Renal cortex interstitium (tissue), 15 donors: ENCODE measurements at places on chromosomes 3 and 15. TPM values are rescaled to one million over a fixed set of nuclear protein-coding genes. Genes with fewer than 3 reads are reported as not detected.

DNA sequence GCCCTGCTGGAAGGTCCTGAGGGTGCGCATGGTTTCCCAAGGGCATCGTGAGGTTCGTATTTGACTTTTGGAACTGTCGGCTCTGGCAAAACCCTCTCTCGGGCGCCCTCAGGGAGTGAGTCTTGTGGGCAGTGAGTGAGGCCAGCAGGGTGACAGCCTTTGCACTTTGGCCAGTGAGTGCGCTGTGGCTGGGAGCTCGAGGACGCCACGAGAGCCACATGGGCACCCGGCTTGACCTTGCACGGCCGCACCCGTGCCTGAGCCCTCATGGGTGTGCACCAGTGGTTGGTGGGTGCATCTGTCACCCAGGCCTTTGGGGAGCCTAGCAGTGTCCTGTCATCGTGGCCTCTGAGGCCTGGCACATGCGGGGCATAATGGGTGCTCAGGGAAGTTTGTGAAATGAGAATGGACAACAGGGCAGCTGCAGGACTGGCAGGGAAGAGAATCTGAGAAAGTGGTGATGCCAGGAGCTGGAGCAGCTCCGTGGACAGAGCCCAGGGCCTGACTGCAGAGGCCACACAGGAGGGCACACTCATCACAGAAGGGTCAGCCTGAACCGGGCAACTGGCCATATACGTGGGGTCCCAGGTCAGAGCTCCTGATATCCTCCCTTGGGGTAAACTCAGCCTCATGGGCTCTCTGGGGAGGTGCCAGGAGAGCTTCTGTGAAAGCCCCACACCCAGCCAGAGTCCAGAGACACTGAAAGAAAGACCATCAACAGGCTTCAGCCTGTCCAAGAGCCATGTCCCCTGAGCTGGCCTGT, 30.4 kb upstream of the SNRPA1 start:
- no peak for DNase-seq

DNA sequence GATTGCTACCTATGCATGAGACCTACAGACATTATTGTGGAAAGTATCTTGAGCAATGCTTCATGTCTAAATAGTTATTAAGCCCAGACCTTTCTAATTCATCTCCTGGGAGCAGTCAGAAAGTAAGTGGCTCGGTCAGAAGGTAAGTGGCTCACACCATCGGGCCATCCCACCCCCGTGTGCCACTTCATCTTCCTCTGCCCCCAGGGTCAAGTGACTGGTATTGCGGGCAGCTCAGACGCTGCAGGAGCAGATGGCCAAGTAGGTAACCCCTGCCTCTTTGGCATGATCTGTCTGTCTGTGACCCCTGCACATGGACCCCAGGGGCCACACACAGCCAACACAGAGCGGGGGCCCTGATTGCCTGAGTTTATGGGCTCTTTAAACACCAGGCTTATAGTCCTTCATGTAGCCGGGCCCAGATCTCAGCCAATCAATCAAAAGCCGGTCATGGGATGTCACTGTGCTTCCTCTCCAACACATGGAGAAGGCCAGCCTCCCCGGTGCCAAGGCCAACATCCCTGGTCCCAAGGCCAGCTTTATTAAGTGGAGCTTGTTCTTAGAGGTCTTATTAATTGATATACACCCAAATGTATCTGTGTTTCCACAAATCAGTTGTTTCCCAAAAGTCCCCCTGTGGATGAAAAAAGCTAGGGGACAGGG, 42.9 kb downstream of the LARP6 start:
- DNase-seq, result no peak

DNA sequence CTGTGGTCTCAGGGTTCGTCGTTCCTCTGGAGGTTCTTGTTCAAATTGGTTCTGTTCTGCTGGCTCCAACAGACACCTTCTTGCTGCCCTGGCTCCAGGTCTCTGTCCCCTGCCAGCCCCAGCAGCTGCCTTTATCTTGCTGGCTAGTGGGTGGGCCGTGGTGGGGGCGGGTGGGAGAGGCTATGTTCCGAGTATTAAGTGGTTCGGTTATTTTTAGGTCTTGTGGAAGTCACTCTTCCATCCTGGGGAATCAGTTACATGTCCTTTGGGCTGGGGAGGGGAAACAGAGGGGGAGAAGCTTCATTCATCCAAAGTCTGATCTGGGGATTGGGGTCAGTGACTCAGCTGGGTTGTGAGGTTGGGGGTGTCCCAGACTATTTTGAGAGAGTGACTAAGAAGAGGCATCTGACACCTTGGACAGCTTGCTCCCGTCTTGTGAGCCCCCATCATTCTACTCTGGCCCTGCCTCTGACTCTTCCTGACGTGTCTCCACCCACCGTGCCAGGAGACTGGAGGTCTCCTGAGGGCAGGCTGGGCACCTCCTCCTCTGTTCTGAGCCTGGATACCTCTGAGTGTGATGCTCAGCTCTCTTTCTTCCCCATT, at the start of gene XIRP1:
Gene XIRP1 (minus strand): TSS at position 106 of the 603 bp plus-strand sequence. CDS start 3,150 bp downstream, outside the sequence.
- DNase-seq, result no peak

DNA sequence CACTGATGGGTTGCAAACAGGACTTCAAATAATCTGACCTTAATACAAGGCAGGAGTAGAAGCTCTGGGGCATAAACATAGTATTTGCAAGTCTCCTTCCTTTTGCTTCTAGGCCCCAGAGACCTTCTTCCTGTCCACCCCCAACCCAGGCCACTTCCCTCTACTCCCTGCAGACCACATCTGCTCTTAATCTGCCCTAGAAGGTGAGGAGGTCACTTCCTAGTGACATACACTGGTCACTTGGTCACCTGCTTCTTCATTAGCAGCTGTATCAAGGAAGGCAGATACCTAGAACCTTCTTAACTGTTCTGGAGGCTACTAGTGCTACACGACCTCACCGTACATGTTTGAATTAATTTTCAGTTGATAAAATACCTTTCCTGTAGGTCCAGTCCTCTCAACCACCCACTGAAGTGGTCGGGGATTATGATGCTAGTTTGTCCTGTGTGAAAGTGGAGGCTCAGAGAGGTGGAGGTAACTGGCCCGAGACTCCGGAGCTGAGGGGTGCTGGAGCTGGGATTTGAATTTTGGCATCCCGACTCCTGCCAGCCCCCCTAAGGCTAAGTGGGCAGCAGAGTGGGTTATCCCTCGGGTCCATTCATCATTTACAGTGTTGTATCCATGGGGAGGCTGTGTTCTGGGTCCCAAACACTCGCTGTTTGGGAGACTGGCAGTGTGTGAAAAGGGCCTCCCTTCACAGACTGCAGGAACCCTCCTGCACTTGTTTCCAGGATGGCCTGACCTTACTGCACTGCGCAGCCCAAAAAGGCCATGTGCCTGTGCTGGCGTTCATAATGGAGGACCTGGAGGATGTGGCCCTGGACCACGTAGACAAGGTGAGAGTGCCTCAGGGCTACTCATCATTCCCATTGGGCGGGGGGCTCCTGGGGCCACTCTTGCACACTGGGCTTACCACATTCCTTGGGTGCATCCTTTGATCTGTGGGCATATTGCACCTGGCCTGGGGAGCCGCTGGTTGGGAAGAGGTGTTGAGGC, 13.9 kb downstream of the ANKDD1A start:
- no peak for DNase-seq

- no peak for DNase-seq
Measured at GRCh38 chr3:16114429-16114828, 60.1 kb upstream of the GALNT15 start.

GRCh38 chr15:31265871-31266711, 60.5 kb upstream of the KLF13 start:
- no peak for DNase-seq

- no peak for DNase-seq
Measured at GRCh38 chr3:13060341-13060910, 12.8 kb downstream of the IQSEC1 start.

- no peak for DNase-seq
Measured at GRCh38 chr15:67186688-67187087, 67.8 kb downstream of the AAGAB start.

GRCh38 chr15:91635080-91635479, 218.4 kb upstream of the SLCO3A1 start:
- no peak for DNase-seq

DNA sequence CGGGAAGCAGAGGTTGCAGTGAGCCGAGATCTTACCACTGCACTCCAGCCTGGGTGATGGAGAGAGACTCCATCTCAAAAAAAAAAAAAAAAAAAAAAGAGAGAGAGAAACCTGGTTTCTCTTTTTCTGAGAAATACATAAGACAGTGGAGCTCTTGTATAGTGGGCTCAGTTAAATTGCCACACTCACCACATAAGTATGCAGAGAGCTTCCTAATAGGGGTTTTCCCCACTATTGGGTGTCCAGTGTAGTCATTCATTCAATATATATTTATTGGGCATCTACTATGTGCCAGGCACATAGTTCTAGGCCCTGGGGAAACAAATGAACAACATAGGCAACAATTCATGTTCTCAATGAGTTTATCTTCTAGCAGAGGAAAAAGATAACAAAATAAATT, 48.9 kb upstream of the FMN1 start:
- no peak for DNase-seq

- no peak for DNase-seq
Measured at GRCh38 chr3:49213541-49213943, 42.1 kb downstream of the KLHDC8B start.

DNA sequence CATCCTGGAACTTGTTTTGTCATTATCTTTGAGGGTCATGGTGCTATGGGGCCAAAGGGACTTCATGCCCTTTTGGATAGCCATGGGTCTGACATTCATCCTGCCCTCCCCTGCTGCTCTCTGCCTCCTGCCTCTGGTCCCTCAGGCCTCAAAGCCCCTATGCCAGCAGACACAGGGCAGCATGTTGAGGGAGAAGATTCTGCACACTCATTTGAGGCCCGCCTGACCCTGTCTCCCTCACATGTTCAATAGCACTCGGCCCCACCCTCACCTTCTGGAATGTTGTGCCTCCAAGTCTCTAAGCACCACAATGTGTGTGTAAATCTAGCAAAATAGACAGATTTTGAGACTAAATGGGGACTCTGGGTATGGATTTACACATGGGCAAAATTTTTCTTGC, 178.7 kb upstream of the ANKRD28 start:
- no peak for DNase-seq

- no peak for DNase-seq
Measured at GRCh38 chr3:158953131-158953530, 151.3 kb downstream of the MFSD1 start.

- DNase-seq, result no peak
Measured at GRCh38 chr3:101311676-101312075, 8.7 kb downstream of the IMPG2 start.

GRCh38 chr3:4533489-4534443, 40.6 kb downstream of the ITPR1 start:
- DNase-seq, result no peak

DNA sequence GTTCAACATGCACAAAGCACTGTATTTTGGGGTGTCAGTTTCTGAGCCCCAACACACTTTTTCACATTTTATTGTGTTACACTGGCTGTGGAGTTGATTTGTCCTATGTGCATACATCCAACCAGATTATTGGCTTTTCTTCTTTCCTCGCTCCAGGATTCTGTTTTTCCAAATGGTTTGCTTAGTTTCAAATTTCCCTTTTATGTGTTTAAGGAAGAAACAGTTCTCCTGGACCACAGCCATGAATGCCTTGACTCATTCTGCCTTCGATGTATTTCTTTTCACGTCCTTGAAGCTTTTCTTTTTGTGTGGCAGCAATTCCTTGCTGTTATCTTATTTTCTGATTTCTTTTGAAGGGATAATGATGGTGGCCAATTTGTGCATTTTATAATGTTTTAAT, 53.8 kb downstream of the CACNA2D3 start:
- no peak for DNase-seq

DNA sequence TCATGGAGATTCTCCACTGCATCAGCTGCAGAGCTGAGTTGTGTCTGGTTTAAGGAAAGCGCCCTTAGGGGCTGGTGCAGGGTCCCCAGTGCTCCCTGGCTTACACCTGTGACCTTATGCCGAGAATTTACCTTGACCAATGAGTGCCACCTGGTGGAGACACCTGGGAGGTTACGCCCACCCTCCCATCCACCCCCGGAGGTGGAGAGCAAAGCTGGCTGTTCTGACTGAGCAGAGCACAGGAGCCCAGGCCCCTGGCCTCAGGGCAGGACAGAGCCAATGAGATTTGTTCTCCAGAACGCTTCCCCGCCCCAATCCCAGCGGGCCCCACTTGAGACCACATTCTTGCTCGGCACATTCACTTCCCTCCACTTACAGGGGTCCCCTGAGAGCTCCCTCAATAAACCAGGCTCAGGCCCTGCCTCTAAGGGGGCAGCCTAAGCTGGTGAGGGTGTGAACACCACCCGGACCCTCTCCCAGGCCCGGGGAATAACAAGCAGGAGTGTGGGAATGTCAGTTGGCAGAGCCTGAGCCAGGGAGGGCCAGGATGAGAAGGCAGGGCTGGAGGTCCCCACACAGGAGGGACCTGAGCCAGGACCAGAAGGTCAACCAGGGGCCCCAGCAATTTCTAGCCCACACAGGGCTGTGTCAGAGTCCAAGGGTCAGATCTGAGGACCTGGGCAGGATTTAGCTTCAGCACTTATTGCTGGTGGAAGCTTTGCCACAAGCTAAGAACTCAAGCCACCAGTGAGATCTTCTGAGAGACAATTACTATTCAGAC, 117.1 kb downstream of the TPRA1 start:
- DNase-seq, result no peak

DNA sequence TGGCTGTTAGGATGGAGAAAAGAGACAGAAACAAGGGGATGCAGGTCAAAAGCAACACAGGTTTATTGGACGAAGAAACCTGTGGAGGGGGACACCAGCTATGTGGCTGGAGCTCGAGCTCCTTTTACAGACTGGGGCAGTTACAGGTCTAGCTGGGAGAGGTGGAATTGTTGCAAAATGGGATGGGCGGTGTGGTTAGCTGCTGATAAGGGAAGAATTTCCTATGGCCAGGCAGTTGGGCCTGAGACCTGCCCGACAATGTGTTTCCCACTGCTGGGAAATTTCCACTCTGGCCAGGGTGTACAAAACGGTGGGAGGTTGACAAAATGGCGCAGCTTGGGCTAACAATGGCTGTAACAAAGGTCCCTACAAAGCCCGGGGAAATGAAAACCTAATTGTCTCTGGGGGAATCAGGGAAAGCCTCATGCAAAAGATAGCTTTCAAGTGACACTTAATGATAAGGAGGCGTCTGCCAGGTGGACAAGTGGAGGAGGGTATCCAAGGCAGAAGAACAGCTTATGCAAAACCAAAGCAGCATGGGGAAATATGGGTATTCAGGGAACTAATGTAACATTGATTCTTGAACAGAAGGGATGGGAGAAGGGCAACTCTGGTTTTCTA, 137.4 kb upstream of the SGO1 start:
- DNase-seq, result no peak

- no peak for DNase-seq
Measured at GRCh38 chr15:55829826-55830225, 86.9 kb upstream of the PRTG start.

DNA sequence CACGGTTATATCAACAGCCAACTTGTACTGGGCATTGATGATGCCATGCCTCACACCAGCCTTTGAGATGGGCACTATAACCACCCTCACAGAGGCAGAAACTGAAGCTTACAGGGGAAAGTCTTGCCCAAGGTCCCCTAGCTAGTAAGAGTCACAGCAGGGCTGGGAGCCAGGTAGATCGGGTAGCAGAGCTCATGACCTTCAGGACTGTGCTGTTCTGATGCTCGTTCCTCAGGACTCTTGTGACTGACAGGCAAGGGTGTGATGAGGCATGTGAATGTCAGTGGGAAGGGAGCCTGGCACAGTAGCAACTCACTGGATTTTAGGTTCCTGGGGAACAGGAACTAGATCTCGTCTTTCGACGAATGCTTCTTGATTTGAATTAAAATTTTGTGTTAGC, 65.7 kb downstream of the RLBP1 start:
- DNase-seq, result no peak

The AGTR1 gene
- 17.1 TPM for polyA plus RNA-seq

The ROBO2 gene
- polyA plus RNA-seq, result 95.6 TPM

The DLL4 gene
- 8.9 TPM for polyA plus RNA-seq
